ENCODE measurements at places on chromosomes 3 and 15.

- DNase-seq: no peak
Measured at GRCh38 chr3:16455966-16456365, 57.5 kb downstream of the RFTN1 start.

GRCh38 chr15:90873998-90874605, 5.7 kb downstream of the FURIN start:
- no peak for DNase-seq

DNA sequence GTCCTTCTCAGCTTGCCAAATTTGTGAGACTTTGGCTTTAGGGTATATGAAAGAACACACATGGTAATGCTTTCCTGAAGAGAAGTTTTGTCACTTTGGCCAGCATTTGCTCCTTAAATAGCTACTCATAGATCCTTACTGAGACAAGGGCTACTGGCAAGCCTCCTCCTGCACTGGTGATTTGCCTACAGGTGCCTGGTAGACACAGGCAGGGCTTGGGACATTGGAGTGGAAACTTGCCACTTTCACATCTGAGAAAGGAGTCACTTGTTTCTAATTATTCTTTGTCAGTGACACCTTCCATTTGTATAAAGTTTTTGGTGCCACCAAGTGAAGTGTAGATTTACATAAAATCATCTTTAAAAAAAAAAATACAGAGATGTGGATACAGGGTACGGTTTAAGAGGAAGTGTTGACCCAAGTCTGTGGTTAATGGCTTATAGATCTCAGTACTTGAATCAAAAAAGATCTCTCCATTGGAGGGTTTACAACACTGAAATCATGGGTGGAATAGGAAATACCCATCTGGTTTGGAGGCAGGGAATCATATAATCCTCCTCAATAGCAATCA, 132.8 kb upstream of the GADL1 start:
- DNase-seq: no peak

DNA sequence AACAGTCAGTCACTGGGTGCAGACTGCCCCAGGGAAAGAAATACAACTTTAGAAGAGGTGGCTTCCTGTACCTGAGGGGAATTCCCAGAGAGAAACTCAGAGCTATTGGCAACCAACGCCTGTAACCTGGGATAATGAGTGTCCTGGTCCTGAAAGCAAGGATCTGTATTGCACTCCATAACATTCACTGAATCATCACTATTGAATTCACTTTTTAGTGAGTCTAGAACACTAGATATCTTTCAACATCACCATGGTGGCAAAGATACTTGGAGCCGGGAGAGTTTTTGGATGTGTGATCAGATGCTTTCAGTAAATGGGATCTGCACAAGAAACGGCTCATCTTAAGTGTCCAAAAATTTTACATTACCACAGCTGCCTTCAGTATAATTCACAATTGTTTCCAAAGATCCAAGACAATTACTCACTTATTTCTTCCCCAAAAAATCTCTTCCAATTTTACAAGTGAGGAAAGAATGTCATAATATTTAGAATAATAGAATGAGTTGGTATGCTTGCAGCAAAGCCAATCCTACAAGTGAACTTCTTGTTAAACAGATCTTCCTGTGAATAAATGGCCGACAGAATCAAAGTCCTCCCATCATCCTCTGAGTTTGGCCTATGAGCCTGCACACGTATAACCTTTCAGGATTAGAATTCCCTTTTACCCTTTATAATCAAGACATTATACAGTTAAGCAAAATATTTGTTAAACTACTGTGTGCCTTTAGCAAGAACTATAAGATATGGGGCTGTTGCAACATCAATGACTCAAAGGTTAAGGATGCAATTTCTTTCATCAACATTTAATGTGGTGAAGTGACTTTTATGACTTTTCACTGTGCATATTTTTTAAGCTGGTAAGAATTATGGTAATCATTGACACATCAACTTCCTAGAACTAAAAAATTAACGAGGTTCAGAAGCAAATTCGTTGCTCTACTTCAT, 243.3 kb upstream of the COL8A1 start:
- DNase-seq: no peak

GRCh38 chr3:25854635-25855034, 64.7 kb downstream of the OXSM start:
- no peak for DNase-seq

GRCh38 chr3:165464736-165465135, 268.6 kb upstream of the SLITRK3 start:
- DNase-seq: no peak

DNA sequence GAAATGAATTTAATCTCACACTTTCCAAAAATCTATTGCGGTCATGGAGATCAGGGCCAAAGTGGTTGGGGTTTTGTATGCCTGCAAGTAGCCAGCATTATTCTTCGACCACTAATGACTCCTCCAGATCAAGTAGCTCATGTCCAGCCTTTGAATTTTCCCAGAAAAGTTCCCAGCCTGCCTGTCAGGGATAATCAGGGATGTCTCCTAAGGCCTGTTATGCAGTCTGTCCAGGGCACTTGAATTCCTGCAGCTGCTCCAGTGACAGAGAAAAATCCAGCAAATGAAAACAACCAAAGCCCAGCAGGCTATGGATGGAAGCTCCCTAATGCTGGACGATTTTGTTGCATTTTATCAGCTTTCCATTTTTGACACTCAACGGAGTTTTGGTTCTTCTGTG, 215.4 kb downstream of the ADAMTSL3 start:
- DNase-seq: no peak

GRCh38 chr15:52567871-52568600, 794 bp downstream of the ARPP19 start:
- DNase-seq: no peak

DNA sequence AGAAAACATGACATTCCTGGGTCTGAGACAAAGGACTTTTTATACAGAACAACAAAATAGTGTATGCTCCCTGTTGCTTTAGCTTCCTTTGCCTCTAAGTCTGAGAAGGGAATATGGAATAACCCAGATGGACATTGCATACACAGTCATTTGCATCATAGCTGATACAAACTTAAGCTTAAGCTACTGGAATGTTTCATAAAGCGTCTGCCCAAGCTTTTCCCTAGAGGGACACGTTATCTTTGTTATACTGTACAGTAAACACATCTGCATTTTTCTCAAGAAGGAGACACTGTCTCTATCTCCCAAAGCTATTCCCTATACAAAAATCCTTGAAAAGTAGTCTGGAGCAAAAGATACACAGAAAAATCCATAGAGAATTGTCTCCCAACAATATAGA, 775.0 kb downstream of the DIPK2A start:
- DNase-seq: no peak

DNA sequence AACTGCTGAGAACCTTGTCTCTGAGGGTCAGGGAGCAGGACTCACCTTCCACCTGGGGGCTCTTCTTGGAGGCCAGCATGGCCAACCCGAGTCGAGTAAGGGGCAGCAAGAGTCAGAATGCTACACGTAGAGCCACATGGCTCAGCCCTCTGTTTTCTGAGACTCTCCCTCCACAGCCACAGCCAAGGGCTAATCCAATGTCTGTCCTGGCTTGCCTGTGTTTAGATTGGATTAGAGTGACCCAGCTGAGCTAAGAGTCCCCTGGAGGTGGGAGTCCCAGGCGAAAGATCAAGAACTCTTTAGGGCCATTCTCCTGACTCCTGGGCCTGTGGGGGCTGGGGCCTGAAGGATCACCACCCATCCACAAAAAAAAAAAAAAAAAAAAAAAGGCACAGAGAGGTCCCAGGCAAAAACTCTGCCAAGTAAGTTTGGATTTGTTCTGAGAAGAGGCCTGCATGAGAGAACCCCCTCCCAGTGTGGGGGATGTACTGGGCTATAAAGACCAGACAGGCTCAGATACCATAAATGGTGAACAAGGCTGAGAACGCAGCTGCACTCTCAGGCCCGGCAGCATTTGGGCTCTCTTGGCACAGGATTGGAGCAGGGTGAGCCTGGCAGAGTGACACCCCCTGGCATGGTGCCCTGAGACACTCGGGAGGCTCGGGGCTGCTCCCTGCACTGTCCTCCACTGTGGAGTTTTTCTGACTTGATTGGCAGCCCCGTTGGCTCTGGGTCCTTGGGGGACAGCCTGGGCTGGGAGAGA, 88.0 kb upstream of the OSBPL11 start:
- DNase-seq: no peak

DNA sequence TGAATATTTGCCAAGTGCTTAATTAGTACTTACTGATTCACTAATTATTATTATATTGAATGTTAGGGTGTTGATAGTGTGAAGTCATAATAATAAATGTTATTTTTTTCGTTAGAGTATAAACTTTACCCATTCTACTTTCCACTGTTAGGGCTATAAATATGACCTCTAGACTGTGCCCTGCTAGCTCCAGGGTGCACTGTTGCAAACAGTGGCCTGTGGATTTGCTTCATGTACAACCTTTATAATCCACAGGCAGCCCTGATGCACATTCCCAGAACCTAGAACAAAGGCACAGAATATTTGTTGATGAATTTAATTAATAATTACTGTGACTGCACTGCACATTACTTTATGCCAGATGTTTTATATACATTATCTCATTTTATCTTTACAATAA, 28.8 kb upstream of the LEKR1 start:
- DNase-seq: no peak

DNA sequence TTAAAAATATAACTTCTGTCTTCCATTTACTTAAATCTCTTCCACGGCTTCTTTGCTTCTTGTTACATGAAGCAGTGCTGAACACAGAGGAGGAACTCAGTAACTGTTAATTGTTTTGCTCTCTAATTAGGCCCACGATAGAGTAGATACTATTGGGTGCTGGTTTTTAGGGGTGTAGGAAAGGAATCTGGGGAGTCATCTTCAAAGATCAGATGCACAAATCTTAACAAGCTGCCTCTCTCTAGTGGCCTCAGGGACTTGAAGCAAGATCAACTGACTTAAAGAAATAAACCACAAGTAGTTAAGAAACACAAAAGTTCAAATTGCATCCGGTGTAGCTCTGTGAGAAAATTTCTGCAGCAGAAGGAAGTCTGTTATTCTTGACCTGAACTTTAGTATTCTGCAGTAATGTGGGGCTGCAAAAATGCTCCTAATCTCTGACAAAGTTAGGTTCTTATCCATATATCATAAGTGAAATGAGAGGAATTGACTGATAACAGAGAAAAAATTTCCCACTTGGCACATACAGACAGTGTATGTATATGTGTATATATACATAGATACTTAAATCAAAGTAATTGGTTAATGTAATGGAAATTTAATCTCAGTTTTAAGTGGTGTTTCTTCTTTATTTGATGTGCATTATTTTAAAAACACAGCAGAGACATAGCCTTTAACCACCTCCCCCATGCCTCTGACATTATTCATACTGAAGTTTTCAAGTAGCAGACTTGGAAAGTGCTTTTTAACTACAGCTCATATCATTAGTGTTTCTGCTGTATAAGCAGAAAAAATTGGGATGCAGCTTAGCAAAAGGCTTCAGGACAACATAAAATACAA, 51.8 kb downstream of the CHST2 start:
- no peak for DNase-seq

- DNase-seq: no peak
Measured at GRCh38 chr15:95944193-95944592, 386.3 kb upstream of the NR2F2 start.

DNA sequence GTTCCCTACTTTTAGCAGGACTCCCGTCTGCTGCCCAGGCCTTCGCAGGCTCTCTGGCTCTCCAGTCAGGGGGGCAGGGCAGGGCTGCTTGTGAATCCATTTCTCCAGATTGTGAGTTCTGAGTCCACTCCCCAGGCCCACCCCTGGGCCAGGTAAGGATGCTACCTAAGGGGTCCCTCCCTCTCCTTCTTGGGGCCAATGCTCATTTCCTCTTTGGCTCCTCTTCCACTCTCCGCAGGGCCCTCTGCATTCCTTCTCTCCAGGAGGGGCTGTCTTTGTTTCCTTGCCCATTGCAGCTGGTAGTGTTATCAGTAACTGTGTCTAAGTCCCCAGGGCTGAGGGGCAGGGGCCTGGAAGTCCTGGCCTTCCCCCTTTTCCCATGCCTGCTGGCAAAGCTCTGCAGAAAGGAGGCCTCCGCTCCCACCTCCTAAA, 13.0 kb upstream of the CACNA2D2 start:
- no peak for DNase-seq

DNA sequence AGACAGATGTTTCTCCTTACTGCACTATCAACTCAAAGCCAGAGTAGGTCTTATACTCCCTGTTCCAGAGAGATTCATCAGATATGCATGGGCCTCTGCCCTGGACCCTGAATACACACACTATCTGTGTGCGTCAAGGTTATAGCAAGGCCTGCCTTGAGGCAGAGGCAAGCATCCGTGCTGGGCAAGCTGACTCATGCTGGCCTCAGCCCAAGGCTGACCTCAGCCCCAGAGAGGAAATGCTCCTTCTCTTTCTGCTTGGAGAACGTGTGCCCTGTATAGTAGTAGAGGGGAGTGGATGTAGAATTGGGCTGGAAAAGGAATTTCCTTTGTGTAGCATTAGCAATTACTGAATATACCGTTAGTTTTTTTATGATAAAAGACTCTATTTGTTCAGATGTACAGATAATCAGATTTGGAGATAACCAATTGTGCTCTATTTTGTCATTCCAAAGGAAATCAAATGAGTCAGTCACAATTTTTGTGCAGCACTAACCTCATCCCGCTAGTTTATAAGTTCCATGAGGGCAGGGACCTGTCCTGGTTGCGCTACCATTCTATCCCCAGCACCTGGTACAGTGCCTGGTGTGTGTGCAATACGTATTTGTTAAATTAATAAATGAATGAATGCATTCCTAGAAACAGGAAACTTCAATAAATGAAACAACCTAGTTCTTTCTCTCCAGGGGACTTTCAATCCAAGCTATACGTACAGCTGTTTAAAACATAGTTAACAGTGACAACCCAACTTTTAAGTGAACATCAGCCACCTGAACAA, 13.3 kb upstream of the PAQR9 start:
- DNase-seq: no peak

DNA sequence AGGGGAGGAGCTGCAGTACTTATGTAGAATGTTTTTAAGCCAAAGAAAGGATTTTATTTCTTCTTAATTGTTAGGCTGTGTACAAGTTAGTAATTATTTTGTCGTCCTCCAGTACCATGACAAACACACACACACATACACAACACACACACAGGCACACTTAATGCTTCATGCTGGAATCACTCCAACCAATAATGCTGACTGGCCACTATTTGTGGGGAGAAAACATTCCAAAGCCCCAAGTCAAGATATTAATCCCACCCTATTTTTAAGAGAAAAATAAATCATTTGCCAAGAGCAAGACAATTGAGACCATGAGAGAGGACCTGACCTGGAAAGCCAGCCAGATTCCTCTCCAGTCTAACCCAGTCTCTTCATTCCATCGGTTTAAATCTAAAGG, 51.8 kb upstream of the TMCO5A start:
- no peak for DNase-seq

DNA sequence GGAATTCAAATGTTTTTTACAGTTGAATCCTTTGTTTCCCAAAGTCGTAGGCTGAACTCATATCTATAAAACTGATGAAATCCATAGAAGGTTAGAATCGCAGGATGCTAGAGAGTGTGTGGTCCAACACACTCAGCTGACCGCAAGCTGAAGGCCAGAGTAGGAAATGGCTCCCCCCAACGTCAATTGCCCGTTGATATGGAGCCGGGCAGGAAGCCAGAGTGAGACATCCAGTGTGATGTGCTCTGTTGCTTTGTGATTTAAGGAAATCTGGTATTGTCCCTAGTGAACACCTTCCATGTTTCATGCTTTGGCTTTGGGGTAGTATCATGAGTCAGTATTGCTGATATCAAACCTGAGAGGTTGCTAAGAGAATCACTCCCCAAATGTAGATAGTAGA, 5.8 kb upstream of the MEX3B start:
- no peak for DNase-seq

- DNase-seq: no peak
Measured at GRCh38 chr3:53888232-53888631, 3.4 kb downstream of the SELENOK start.

GRCh38 chr3:196177967-196178366, 33.2 kb downstream of the ZDHHC19 start:
- no peak for DNase-seq
